ENCODE measurements at places on chromosomes 13 and 19. TPM values are rescaled to one million over a fixed set of nuclear protein-coding genes. Genes with fewer than 3 reads are reported as not detected.

GRCh38 chr19:39843919-39844793 is 2.0 kb downstream of the FBL start:
- no peaks in the 10 kb centered on the region for H3K27me3 ChIP-seq
- H3K4me1 ChIP-seq = peaks cover 59% of the 10 kb centered on the region
- peak overlapping the region; percentile 95 for H3K4me3 ChIP-seq
- DNase-seq = no peak

REEP6 gene
- 1.9 TPM for total RNA-seq

- no peak overlapping the region for H3K4me3 ChIP-seq
- H3K27ac ChIP-seq = no peak overlapping the region
- no peak for DNase-seq
- H3K27me3 ChIP-seq = peaks cover 97% of the 10 kb centered on the region
- no peaks in the 10 kb centered on the region for H3K36me3 ChIP-seq
Measured at GRCh38 chr19:5355076-5355475, 14.5 kb upstream of the PTPRS start.

- no peak overlapping the region for H3K4me3 ChIP-seq
- H3K27ac ChIP-seq = peak overlapping the region; percentile 34
- no peaks in the 10 kb centered on the region for H3K27me3 ChIP-seq
- H3K4me1 ChIP-seq = peaks cover 20% of the 10 kb centered on the region
Measured at GRCh38 chr19:33465834-33466233, 55.8 kb downstream of the PEPD start.

- H3K4me3 ChIP-seq = no peak overlapping the region
- H3K4me1 ChIP-seq = no peaks in the 10 kb centered on the region
- no peak for DNase-seq
- no peak overlapping the region for H3K27ac ChIP-seq
Measured at GRCh38 chr13:81458170-81458569, 1117.2 kb upstream of the SPRY2 start.

DNA sequence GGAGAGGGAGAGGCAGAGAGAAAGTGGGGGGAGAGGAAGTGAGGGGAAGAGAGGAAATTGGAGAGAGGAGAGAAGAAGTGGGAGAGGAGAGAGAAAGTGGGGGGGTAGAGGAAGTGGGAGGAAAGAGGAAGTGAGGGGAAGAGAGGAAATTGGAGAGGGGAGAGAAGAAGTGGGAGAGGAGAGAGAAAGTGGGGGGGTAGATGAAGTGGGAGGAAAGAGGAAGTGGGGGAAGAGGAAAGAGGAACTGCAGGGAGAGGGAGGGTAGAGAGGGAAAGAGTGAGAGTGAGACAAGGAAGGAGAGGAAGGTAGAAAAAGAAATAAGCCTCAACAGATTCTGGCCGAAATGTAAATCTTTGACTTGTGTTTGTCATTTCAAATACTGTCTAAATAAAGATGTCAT is 146.6 kb downstream of the KLF12 start:
- H3K4me3 ChIP-seq = no peak overlapping the region
- DNase-seq = no peak
- peaks cover 58% of the 10 kb centered on the region for H3K4me1 ChIP-seq

DNA sequence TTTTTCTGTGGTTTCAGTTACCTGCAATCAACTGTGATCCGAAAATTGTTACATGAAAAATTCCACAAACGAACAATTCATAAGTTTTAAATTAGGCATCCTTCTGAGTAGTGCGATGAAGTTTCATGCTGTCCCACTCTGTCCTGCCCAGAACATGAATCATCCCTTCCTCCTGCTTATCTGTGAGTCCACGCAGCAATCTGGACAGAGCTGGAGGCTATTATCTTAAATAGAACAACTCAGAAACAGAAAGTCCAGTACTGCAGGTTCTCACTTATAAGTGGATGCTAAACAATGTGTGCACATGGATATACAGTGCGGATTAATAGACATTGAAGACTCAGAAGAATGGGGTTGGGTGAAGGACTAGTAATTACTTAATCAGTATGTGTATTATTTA is 583.7 kb upstream of the SPRY2 start:
- no peaks in the 10 kb centered on the region for H3K27me3 ChIP-seq
- DNase-seq = no peak
- no peaks in the 10 kb centered on the region for H3K36me3 ChIP-seq
- H3K27ac ChIP-seq = peak overlapping the region; percentile 64

GRCh38 chr19:8449830-8450229 is 5.1 kb downstream of the HNRNPM start:
- H3K27me3 ChIP-seq = no peaks in the 10 kb centered on the region
- no peak for DNase-seq
- H3K36me3 ChIP-seq = peaks cover 23% of the 10 kb centered on the region
- no peak overlapping the region for H3K4me3 ChIP-seq
- H3K27ac ChIP-seq = no peak overlapping the region
- H3K4me1 ChIP-seq = peaks cover 97% of the 10 kb centered on the region

DNA sequence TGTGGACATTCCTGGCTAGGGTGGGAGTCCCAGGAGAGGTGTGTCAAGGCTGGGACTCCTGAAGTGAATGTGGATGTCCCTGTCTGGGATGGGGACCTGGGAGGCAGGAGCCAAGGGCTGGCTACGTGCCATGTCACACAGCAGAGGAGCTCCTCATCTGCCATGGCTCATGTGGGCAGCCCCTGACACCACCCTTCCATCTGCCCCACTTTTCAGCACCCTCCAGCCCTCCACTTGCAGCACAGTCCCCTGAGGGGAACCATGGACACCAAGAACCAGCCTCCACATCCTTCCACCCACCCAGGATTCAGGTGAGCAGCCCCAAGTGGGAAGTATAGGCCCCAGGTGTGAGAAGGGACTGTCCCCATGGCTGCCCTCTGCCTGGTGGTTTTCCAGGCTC is 1.7 kb downstream of the ZNF446 start:
- H3K27ac ChIP-seq = no peak overlapping the region
- no peaks in the 10 kb centered on the region for H3K27me3 ChIP-seq
- peaks cover 32% of the 10 kb centered on the region for H3K36me3 ChIP-seq
- peaks cover 25% of the 10 kb centered on the region for H3K4me1 ChIP-seq

GRCh38 chr19:27652796-27653195 is 1560.2 kb downstream of the UQCRFS1 start:
- no peaks in the 10 kb centered on the region for H3K27me3 ChIP-seq
- H3K27ac ChIP-seq = no peak overlapping the region
- no peak overlapping the region for H3K4me3 ChIP-seq
- no peaks in the 10 kb centered on the region for H3K36me3 ChIP-seq
- peaks cover 15% of the 10 kb centered on the region for H3K4me1 ChIP-seq

DNA sequence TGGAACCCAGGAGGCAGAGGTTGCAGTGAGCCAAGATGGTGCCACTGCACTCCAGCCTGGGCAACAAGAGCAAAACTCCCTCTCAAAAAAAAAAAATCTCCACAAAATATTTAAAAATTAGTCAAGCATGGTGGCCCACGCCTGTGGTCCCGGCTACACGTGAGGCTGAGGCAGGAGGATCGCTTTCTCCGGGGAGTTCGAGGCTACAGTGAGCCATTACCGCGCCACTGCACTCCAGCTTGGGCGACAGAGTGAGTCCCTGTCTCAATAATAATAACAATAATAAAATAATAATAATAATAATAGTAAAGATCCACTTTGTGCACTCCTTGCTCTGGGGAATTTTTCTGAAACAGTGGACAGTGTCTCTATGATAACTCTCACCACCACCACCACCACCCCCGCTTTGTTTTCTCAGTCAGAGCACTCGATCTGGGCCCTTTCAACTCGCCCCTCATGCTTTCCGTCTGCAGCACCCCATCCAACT is 8.7 kb downstream of the NAPSA start:
- DNase-seq = no peak
- H3K36me3 ChIP-seq = no peaks in the 10 kb centered on the region
- no peaks in the 10 kb centered on the region for H3K27me3 ChIP-seq
- H3K4me1 ChIP-seq = peaks cover 24% of the 10 kb centered on the region

LILRB4 gene
- total RNA-seq = 4.0 TPM

FXYD7 gene
- not detected for total RNA-seq

- no peaks in the 10 kb centered on the region for H3K27me3 ChIP-seq
- H3K4me1 ChIP-seq = peaks cover 15% of the 10 kb centered on the region
- H3K27ac ChIP-seq = no peak overlapping the region
- no peaks in the 10 kb centered on the region for H3K36me3 ChIP-seq
- no peak overlapping the region for H3K4me3 ChIP-seq
Measured at GRCh38 chr13:42076309-42076713, 27.9 kb downstream of the DGKH start.

GRCh38 chr19:17778251-17778967 is 16.5 kb upstream of the B3GNT3 start:
- peaks cover 10% of the 10 kb centered on the region for H3K4me1 ChIP-seq
- H3K27ac ChIP-seq = no peak overlapping the region
- DNase-seq = peak; percentile 50
- no peaks in the 10 kb centered on the region for H3K36me3 ChIP-seq
- H3K4me3 ChIP-seq = peak overlapping the region; percentile 25

- H3K4me3 ChIP-seq = no peak overlapping the region
- no peak for DNase-seq
- peaks cover 57% of the 10 kb centered on the region for H3K36me3 ChIP-seq
- H3K4me1 ChIP-seq = no peaks in the 10 kb centered on the region
Measured at GRCh38 chr13:51363625-51364024, 24.1 kb downstream of the SERPINE3 start.

DNA sequence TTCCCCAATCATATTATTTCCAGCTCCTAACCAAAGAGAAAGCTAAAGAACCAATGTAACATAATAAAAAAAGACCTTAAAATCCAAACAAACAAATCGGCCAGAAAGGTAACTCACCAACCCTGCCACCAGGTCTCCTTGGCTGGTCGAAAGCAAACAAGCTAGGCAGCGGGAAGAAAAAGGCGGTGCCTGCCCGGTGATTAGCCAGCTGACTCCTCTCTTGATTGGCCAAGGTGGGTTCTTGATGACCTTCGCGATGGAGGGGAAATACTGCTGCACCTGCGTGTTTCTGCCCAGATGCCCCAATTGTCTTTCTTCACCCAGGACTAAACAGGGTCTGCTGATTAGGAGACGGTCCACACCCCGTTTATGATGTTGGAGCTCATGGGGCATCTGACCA is at the start of gene NLRP11:
Gene NLRP11 (minus strand): TSS at position 154 of the 400 bp plus-strand sequence. CDS start 13,825 bp downstream, outside the sequence.
- H3K36me3 ChIP-seq = no peaks in the 10 kb centered on the region
- H3K27me3 ChIP-seq = peaks cover 16% of the 10 kb centered on the region
- H3K27ac ChIP-seq = no peak within 1 kb of the TSS
- no peak for DNase-seq
- H3K4me1 ChIP-seq = no peaks in the 10 kb centered on the region

IGFL4 gene
- not detected for total RNA-seq

DNA sequence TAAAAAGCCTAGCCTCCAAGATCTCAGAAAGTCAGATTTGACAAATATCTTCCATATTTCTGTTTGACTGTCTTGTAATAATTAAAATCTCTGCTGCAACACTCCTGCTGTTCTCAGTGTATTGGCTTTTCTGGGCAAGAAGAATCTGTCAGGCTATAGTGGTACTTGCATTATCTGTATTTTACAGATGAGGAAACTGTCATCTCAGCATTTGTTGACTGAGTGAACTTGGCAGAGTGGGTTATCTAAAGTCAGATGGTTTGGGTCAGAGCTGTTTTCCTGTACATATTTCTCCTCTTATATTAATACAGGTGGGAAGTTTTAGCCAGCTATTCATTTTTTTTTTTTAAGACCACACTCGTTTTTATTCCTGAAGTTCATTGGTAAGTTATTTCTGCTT is 1378.2 kb upstream of the PCDH20 start:
- H3K27ac ChIP-seq = no peak overlapping the region
- no peaks in the 10 kb centered on the region for H3K27me3 ChIP-seq
- no peak overlapping the region for H3K4me3 ChIP-seq
- H3K4me1 ChIP-seq = no peaks in the 10 kb centered on the region
- DNase-seq = no peak

DNA sequence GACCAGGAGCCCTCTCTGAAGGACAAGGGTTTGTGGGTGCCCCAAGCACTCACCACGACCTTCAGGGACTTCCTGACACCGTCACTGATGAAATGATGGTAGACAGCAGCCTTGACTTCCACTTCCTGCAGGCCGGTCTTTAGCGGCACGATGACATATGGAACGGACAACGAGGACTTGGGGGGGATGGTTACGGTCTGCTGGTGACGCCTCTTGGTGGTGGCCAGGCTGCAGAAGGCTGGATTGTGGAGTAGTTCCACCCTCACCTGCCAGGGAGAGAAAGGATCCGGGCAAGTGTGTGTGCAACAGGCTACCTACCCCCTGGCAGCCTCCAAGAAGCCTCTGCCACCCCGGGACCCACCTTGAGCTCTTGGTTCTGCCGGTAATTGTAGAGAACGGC is 23.2 kb downstream of the C3 start:
- peaks cover 21% of the 10 kb centered on the region for H3K27me3 ChIP-seq
- no peak for DNase-seq
- H3K4me1 ChIP-seq = no peaks in the 10 kb centered on the region
- H3K27ac ChIP-seq = no peak overlapping the region
- H3K36me3 ChIP-seq = peaks cover 5% of the 10 kb centered on the region

GRCh38 chr19:41930926-41931592 is 2.8 kb upstream of the ERFL start:
- H3K4me3 ChIP-seq = no peak overlapping the region
- H3K27ac ChIP-seq = no peak overlapping the region
- peaks cover 24% of the 10 kb centered on the region for H3K4me1 ChIP-seq

GRCh38 chr19:49911381-49912145 is 14.9 kb upstream of the IL4I1 start:
- H3K36me3 ChIP-seq = peaks cover 56% of the 10 kb centered on the region
- DNase-seq = no peak
- no peak overlapping the region for H3K4me3 ChIP-seq
- H3K27me3 ChIP-seq = no peaks in the 10 kb centered on the region
- peaks cover 9% of the 10 kb centered on the region for H3K4me1 ChIP-seq
- H3K27ac ChIP-seq = peak overlapping the region; percentile 28

GRCh38 chr19:6015841-6016545 is 38.1 kb upstream of the RANBP3 start:
- H3K27me3 ChIP-seq = no peaks in the 10 kb centered on the region
- H3K4me1 ChIP-seq = no peaks in the 10 kb centered on the region
- DNase-seq = no peak
- H3K27ac ChIP-seq = no peak overlapping the region
- peaks cover 24% of the 10 kb centered on the region for H3K36me3 ChIP-seq

ADGRE3 gene
- not detected for total RNA-seq

DNA sequence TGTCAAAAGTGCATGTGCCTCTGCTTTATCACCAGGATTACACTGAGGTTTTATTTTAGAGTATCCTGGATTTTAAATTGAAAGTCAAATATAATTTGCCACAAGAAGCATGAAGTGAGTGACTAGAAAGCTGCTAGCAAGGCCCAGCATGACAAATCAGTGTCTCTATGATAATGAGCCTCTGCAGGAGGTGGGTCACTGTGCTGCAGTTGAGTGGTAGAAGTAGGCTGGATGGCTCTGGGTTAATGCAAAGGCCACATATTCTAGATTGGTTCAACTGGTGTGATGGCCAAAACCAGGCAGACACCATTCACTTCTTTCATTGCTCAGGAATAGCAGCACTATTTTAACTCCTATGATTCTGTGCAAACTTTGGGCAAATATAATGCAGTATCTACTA is 491.5 kb downstream of the OLFM4 start:
- H3K27ac ChIP-seq = no peak overlapping the region
- no peaks in the 10 kb centered on the region for H3K27me3 ChIP-seq
- no peaks in the 10 kb centered on the region for H3K36me3 ChIP-seq
- H3K4me3 ChIP-seq = no peak overlapping the region
